ENCODE measurements at places on chromosomes 2 and 18.

DNA sequence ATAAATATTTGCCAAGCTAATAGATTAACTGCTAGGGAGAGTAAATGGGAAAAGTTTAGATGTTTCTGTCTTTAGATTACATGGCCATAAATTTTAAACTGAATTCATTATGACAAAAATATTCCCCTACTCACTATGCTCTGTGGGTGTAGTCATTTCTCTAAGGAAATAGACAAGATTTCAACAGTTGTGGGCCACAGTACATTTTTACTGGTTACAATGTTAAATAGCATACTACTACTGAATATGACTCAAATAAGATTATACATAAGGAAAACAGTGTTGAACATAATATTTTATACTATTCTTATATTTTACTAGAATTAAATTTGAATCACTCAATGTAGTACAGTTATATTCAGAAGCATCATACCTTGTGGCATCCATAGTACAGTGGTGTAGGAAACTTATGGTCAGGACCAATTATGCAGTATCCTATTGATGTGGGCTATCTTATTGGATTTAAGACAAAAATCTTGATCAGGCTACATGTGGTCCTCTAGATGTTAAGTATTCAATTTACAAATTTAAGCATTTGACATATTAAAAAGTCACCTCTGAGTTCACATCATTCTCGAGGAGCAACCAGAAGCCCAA lies 33.0 kb downstream of the RPRD1A start:
- no peak for DNase-seq

GRCh38 chr2:218679119-218679518 lies 7.2 kb downstream of the STK36 start:
- DNase-seq = no peak

DNA sequence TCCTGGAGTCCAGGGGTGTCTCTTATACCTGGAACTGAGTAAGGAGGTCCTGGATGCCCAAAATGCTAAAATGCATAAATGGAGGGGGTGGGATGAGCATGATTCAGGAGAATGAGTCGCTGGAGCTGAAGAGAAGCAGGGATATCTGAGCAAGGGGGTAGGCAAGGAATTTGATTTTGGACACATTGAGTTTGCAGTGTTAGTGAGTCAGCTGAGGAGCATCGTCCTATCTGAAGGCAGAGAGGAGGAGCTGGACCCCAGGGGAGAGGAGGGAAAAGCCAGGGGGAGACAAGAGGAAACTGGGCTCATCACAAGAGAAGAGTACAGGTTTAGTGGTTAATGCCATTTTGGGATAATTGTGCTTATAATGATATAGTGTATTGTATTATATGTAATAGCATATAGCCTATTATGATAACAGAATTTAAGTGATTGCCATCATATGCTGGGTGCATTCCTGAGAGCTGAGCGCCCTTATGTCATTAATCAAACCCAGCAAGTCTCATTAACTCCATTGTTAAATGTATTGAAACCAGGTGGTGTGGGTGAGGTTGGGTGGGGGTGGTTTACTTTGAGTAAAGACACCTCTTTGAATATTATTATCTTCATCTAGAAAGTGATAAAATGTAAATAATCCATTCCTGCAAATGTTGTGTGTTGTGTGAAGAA lies 12.4 kb downstream of the EHD3 start:
- DNase-seq = no peak

- DNase-seq = no peak
Observed at GRCh38 chr2:95275601-95276243, 1.5 kb downstream of the PROM2 start.

DNA sequence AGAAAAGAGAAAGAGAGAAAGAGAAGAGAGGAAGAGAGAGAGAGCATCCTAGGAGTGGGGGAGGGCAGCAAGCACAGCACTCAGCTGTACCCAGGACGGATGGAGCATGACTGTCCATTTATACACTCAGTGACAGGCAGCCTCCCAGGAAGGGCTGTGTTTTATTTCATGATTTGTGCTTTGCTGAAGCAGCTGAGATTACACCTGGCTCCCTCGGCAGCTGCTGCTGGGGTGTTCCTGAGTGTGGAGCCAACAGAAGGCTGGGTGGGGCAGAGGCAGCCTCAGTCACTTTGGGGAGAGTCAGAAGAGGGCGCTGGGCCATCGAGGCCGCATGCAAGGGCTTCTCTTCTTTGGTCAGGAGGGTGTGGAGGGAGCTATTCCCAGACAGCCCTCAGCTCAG lies 47.8 kb upstream of the TEX51 start:
- DNase-seq = no peak

GRCh38 chr18:12639990-12640880 lies 17.7 kb downstream of the SPIRE1 start:
- DNase-seq = no peak

DNA sequence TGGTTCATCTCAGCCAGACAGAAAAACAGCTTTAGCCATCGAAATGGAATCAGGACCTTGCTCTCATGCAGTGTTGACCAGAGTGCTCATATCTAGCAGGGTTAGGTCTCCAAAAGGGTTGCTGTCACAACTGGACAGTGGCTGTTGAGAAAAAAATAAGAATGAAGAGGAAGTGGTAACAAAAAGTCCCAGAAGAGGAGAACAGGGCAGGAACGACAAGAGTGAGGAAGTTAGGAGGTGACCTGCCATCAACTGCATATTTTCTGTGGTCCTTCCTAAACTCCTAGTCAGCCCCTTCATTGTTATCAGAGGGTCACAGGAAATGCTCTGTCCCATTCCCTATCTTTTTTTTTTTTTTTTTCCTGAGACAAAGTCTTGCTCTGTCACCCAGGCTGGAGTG lies 188.1 kb upstream of the LINC00305 start:
- no peak for DNase-seq

GRCh38 chr18:76721207-76721996 lies 101.0 kb upstream of the ZNF236 start:
- peak; percentile 73 for DNase-seq

DNA sequence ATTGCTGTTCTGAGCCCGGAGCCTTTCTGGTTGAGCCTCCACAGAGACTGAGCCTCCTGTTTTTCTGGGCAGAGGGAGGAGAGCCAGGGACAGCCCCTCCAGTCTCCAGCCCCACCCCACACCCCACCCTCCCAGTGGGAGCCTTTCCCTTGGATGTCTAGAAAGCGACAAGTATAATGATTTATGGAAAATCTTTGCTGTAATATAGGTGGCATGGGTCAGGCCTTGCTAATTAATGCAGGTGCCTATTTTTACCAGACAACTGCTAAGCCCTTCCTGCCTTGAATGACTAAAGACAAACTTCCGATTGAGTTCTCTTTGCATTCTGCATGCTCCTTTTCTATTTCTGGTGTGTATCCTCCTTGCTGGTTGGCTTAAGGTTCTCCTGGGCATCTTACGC lies 43.1 kb downstream of the MERTK start:
- DNase-seq = no peak

DNA sequence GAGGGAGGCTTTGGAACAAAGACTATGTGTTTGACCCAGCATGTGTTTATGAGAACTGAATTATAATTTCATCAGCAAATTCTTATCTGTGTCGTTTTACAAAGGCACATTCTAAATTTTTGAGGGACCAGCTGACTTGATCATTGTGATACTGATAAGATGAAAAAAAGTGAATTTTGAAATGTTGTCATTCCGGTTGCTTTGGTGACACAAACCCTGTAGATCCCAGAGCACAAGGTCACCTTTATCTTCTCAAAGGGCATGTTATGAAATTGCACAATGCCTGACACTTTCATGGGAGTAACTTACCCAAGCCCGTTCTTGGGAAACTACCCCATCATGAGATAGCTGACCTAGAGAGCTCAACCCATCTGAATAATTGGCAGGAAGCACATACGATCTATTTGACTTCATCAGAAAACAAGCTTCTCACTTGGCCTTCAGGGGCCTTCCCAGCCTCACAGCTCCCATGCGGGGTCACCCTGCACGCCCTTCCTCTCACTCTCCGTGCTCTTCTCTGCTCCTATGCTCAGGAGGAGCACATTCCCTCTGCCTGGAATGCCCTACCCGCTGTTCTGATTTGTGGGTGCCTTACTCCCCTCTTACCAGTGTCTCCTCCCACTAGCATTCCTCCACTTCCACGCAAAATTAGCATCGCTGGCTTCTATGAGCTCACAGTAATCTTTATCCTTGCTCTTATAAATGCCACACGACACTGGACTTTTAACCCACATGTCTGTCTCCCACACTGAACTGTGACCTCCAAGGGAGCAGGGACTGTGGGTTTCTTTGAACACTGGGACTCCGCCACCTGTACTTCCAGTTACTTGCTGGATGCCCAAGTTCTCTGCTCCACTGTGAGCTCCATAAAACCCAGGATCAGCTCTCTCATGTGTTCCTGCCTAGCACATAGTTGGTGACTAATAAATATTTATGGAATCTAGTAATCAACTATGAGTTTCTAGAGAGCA lies 555.8 kb upstream of the ID2 start:
- no peak for DNase-seq

GRCh38 chr2:145596416-145596815 lies 1076.5 kb upstream of the ZEB2 start:
- no peak for DNase-seq

DNA sequence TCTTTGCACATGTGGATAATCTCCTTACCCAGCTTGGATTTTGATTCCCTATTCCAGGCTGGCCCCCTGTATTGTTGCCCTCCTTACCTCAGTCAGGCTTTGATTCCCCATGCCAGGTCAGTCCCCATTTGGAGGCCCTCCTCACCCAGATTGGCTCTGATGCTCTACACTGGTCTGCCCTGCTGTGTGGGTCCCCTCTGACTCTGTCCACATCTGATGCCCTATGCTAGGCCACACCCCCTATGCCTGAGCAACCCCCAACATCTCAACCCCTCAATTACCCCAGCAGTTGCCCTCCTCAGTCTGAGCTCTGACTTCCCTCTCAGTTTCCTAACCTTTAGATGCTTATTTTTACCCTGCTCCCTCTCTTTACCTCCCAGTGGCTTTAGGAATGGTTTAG lies 89.4 kb downstream of the UBR3 start:
- no peak for DNase-seq

GRCh38 chr2:25105336-25106085 lies 62.9 kb downstream of the POMC start:
- DNase-seq = no peak

GRCh38 chr18:57149051-57149450 lies 2.2 kb downstream of the BOD1L2 start:
- no peak for DNase-seq

- peak; percentile 31 for DNase-seq
Observed at GRCh38 chr2:181438261-181438660, 18.9 kb upstream of the ITGA4 start.

DNA sequence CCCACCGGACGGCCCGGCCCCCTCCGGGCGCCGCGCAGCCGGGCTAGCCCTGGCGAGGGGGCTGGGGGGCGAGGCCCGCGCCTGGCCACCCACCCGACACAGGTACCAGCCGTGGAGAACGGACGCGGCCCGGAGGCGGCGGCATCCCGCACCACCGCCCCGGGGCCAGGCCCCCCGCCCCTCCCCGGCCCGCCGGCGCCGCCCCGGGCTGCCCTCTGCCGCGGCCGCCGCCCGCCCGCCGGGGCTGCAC lies 405 bp downstream of the SOS1 start:
- DNase-seq = no peak

DNA sequence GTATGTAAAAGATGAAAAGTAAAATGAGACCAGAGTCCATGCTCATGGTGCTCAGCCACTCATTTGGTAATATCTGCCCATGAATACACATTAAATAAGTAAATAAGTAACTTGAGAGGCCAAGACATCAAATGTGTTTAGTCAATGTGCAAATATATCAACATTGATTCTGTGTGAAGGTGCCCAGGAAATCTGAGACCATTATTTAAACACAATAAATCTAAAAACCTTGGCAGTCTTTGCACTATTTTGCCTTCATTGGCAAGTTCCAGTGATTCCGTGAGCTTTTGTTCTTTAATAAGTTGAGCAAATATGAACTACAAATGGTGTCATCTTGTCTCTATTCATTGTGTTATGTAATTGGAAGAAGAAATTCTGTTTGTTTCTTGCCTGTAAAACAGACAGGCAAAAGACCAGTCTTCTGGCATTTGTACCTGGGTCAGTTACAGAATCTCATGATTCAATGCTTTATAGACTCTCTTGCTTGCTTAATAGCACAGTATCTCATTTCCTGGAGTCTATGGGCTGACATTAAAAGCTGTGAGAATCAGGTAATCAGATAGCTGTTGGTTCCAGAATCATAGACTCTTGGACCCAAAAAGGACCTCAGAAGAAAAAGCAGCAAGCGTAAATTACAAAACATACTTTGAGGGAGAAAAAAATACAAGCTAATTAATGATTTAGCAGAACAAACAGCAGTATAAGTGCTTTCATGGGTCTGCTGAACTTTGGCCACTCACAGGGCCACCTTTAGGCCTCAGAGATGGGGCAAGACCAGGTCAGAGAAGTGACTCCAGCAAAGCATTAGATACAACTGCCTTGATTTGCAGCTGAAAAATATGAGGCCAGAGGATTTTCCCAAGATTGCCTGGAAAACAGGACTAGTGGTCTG lies 20.0 kb upstream of the SERPINB3 start:
- DNase-seq = no peak

DNA sequence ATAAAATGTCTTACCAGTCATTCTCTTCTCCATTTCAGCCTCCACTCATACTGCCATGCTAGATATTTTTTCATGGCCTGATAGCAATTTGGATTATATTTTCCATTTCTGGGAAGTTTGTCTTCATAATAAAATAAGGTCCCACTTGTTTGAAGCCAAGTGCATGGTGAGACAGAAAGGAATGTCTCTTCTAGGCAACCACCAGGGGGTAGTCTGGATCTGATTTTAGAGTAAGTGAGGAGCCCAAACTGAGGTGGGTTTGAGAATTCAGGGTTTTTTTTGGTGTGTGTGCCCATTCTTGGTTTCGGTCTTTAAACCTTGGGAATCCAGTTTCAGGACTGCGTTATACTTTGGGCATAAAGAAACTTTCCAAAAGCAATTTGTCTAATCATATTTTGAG lies 315.5 kb downstream of the RPRM start:
- DNase-seq = no peak

DNA sequence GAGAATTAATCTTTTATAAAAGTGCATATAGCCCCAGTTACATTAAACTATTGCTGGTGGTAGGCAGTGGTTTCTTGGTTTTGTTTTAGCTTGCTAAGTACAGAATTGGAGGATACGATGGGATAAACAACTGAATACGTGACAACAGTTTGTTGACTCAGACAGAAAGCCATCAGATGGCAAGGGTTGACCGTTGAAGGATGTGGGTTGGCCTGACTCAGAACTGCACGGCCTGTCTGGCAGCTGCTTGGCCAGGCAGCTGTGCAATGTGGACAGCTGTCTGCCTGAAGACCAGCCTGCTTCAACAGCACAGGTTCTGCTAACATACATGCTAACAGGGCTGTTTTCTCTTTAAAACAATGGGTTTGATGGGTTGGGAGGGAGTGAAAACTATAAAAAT lies 46.6 kb downstream of the PRKRA start:
- DNase-seq = no peak

DNA sequence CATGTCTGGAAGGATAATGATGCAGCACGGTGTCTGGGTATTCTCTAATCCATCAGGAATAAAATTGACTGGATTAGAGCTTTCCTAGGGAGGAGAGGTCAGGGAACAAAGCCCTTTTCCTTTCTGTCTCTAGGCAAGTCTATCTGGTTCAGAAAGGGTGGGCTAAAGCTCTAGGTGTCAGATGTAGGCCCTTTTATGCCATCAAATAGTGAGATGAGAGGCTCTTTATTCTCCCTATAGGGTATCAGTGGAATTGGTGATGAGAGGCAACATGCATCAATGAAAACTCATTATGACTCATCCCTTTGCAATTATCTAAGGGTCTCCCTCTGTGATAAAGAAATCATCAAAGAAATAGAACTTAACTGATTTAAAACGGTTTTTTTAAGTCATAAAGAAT lies 328.0 kb upstream of the CRIM1 start:
- no peak for DNase-seq

All from CD4-positive, alpha-beta T cell treated with Interleukin-6 at 100 ng/mL for 8 hours (primary cell).